ENCODE measurements at places on chromosomes 1 and 21. TPM values are rescaled to one million over a fixed set of nuclear protein-coding genes. Genes with fewer than 3 reads are reported as not detected.
A peak's percentile ranks its signal among the peaks of the same experiment; 100 is the strongest.

GRCh38 chr1:43358121-43358745 lies 548 bp upstream of the CDC20 start:
- peak; percentile 59 for DNase-seq

GRCh38 chr21:34544032-34544496 lies 32.1 kb upstream of the KCNE1 start:
- peak; percentile 78 for DNase-seq

Gene G0S2
- 265 TPM for polyA plus RNA-seq

GRCh38 chr1:225926551-225927113 lies 2.6 kb upstream of the PYCR2 start:
- no peak for DNase-seq

DNA sequence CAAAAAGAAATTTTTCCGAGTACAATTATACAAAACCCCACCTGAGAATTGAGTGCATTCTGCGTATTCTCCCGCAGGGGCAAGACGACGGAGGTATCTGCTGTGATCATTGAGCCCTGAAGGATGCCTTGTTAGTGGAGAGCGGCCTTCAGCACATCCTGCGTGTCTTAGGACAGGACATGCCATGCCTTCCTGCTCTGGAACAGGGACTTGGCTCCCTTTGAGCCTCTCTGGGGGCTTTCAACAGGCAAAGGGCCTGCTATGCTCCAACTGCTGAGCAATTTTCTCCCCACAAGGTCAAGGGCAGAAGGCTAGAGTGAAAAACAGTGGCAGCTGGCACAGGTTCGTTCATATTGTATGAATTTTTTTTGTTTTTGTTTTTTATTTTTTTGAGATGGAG lies 52.4 kb downstream of the TOR1AIP2 start:
- DNase-seq: peak; percentile 45

DNA sequence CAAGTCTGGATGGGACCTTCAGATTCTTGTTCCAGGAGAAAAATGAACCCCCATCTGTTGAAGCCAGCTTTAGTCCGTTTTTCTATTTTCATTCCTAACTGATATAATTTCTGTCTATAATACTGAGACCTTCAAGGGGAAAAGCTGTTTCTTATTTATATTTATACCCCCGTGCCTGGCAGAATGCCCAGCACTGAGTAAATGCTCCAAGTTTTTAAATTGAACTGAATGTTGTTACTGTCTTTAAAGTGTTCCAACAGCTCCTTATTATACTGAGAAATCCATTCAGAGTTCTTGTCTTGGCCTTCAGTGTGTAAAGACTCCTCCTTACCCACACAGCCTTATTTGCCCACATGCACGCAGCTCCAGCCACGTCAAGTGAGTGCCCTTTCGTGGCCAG lies 178.6 kb upstream of the HMGB4 start:
- no peak for DNase-seq

Gene CADM3
- 5.5 TPM for polyA plus RNA-seq

GRCh38 chr1:27603681-27604578 lies at the start of gene AHDC1:
Gene AHDC1, minus strand, starts transcription at chr1:27604144. Its CDS starts 52,029 bp downstream, at chr1:27552115.
- DNase-seq: peak; percentile 90

- no peak for DNase-seq
These were observed 7.8 kb downstream of the HEYL start for GRCh38 chr1:39631361-39632322.

Gene MTF2
- 14.1 TPM for polyA plus RNA-seq

Gene CD34
- 26.3 TPM for polyA plus RNA-seq

DNA sequence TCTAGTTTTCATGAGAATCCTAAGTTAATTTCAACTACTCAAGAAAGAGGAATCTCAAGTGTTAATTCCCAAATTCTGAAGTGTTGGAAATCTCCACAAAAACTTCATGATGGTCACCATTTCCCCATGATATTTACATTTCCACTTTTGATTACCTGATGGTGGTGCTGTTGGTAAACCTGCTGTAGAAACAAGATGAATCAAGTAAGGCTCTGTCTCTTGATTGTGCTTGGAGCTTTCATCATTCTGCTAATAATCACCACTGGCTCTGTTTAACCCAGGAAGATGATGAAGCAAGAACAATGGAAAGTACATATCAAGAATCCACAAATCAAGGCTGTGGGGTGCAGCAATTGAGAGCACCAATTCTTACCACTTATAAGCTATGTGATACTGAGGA lies 77.8 kb downstream of the C4BPA start:
- peak; percentile 7 for DNase-seq

- no peak for DNase-seq
These were observed at the start of gene RAB25 for GRCh38 chr1:156060937-156061636. Gene RAB25, plus strand, starts transcription at chr1:156061160. Its CDS starts 241 bp downstream, at chr1:156061401.

DNA sequence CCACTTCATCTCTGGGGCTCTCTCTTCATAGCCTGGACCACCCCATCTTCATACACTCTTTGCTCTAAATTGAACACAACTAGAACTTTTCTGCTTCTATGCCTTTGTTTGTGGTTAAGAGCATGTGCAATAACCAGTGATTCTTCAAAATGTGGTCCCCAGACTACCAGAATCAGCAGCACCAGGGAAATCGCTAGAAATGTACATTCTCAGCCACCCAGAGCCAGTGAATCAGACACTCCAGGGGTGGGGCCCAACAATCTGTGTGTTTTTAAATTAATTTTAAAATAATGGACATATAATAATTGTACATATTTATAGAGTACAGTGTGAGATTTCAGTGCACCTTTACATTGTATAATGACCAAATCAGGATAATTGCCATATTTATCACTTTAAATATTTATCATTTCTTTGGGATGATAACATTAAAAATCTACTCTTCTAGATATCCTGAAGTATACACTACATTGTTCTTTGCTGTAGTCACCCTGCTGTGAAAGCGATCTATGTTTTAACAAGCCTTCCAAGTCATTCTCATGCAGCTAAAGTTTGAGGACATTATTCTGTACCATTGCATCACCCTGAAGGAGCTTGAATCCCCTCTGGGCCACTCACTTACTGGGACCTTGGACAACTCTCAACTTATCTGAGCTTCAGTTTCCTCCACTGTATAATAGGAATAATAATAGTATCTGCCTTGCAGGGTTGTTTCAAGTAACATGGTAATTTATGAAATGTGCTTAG lies 10.8 kb downstream of the GRHL3 start:
- no peak for DNase-seq

All from adrenal gland (tissue), 19 donors.